ENCODE measurements at places on chromosomes 12 and 14.

DNA sequence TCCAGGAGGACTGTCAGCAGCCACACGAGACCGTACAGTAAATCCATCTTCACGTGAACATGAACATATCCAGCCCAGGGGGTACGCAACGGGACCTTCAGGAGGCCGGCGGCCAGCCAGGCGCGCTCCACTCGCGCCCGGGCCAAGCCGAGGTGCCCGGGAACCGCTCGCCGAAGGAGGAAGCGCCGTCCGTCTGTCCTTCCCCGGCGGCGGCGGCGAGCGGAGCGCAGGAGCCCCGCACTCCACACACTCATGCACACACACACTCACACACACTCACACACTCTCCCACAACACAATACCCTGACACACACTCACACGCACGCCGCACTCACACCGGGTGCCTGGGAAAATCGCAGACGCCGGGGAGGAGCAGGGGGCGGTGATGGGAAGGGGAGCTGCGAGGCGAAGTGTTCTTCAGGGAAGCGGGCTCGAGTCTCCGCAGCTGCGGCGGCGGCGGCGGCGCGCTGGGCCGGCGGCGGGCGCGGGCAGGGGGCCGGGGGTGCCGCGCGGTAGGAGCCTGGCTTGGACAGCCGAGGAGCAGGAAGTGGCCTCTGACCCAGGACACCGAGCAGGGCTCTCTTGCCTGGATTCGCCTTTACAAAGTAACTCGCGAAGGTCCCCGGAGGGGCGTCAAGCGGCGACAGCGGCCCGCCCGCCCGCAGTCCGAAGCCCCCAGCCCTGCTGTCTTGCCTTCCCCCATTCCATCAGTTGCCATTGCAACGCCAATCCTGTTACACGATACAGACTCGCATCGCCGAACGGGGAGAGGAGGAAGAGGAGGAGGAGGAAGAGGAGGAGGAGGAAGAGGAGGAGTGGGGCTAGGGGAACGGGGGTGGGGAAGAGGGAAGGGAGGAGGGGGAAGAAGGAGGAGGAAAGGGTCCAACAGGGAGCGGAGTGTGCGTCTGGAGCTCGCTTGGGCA lies 601 bp downstream of the MDGA2 start:
- ATAC-seq = no peak

DNA sequence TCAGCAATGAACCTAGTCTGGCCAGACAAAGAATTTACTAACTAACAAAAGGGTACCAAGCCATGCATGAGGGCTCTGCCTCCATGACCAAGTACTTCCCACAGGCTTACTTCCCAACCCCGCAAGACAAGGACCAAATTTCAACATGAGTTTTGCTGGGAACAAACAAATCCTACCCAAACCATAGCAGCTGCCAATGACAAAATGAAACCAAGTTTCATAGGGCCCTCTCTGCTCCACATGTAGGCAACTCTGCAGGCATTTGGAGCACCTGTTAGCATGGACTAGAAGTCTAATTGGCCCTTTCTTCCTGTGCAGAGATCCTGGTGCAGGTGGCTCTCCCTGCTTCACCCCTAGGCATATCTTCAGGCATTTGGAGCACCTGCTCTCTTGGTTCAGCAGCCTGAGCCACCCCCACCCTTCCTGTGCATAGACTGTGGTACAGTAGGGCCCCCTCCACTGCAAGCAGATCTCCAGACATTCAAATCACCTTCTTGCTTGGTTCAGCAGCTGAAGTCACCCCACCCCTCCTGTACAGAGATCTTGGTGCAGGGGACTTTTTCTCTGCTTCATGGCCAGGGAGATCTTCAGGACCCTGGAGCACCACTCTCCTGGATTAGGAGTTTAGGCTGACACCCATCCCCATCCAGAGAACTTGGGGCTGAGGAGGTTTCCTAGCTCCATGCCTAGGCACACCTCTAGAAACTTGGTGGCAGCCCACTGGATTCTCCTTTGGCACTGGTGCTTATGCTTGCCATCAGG lies 308.7 kb downstream of the RPAP3 start:
- no peak for ATAC-seq

- ATAC-seq = peak; percentile 94
These were observed at the start of gene MRPL42 for GRCh38 chr12:93467351-93468007. MRPL42 (plus strand) TSS chr12:93467514; CDS start chr12:93469286, 1,772 bp downstream.

- ATAC-seq = no peak
These were observed 50.2 kb downstream of the WSCD2 start for GRCh38 chr12:108179305-108179704.
